ENCODE measurements at places on chromosomes 5 and 9. TPM values are rescaled to one million over a fixed set of nuclear protein-coding genes. Genes with fewer than 3 reads are reported as not detected.
A peak's percentile ranks its signal among the peaks of the same experiment; 100 is the strongest.

ADRA1B gene
- 6.0 TPM for total RNA-seq

DNA sequence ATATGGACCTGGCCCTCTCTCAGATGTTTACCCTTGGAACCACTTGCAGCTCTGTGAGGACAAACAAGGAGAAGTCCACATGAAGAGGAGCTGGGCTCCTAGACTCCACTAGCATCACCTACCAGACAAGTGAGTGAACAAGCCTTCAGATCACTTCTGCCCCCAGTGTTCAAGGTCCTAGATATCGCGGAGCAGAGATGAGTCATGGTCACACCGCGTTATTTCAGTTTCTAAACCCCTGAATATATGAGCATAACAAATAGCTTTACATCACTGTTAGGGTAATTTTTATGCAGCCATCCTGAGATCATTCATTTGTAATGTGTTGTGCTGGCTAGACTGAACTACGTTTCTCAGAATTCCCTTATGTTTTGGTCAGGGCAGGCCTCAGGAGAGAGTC, 77.0 kb upstream of the DAP start:
- no peak for DNase-seq

- DNase-seq: no peak
Observed at GRCh38 chr5:68274847-68275651, 59.5 kb downstream of the PIK3R1 start.

DNA sequence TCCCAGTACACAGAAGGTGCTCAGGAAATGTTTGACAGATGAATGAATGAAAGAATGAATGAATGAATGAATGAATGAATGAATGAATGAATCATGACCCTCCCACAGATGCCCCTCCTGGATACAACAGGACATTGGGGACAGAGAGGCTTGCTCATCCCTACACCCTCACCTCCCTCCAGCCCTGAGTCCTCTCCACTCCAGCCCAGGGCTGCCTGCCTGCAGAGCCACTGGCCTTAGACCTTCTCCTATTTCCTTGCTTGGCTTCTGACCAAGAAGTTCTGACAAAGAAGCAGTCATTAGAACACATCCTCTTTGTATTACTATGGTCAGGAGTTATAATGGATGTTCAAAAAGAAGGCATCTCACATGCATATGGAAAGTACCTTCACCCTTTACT, 240.7 kb upstream of the DAPK1 start:
- no peak for DNase-seq

DNA sequence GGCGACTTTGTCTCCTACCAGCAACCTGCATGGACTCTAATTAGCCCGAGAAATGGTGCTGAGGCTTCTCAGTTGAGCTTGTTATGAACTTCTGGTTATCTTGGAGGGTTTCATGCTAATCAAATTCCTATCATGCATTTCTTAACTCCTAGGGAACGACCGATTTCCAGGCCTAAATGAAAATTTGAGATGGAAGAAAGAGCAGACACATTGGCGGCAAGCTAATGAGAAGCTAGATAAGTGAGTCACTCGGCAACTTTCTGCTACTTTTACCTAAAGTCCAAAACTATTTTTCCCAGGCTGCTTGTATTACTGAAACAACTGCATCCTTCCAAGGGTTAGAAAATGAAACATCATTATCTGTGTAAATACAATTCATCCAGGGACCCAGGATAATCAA, 207.2 kb downstream of the DOCK8 start:
- no peak for DNase-seq

DNA sequence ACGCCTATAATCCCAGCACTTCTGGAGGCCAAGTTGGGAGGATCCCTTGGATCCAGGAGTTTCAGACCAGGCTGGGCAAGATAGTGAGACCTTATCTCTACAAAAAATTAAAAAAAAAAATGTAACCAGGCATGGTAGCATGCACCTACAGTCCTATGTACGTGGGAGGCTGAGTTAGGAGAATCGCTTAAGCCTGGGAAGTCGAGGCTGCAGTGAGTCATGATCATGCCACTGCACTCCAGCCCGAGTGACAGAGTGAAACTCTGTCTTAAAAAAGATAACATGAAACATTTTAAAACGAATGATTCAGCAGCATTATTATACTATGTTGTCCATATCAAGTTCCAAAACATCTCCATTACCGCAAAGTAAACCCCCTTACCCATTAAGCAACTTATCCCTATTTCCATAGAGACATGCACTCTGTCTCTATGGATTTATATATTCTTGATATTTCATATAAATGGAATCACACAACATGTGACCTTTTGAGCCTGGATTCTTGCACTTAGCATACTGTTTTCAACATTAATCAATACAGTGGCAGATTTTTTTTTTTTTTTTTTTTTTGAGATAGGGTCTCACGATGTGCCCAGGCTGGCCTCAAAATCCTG, 56.9 kb upstream of the MTMR12 start:
- DNase-seq: no peak

- DNase-seq: no peak
Observed at GRCh38 chr5:75659791-75660450, 48.7 kb downstream of the ANKDD1B start.

- no peak for DNase-seq
Observed at GRCh38 chr9:84481231-84481630, 140.7 kb upstream of the SLC28A3 start.

DNA sequence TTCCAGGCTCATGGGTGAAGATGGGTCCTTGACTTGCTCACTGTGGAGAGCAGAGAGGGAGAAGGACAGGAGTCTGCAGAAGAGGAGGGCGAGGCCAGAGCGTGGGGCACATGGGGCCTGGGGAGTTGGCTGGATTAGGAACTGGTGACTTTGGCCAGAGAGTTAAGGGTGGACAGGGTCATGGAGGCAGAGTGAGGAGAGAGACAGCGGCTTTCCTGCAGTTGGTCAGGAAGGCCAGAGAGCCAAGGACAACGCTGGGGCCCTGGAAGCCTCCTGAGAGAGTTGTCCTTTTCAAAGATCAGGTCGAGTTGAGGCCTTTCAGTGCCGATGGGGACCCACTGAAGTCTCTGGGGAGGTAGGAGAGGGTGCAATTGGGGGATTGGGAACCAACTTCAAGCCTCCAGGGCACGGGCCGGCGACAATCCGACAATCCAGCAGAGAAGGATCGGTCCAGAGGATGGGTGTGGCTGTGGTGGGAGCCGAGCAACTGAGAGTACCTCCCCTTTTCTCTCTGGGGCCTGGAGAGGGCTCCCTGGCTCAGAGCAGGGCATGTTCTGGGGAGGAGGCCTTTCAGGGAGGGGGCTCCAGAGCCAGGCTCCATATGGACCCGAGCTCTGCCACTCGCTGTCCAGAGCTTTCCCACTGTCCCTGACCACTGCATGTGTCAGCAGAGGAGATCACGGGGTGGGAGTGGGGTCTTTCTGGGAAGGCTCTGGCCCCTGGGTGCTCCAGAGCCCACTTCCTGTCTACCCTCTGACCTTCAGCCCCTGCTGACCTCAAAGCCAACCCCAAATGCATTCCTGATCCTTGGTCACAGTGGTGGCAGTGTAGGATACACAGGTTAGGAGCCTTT, 7.5 kb upstream of the PHYHD1 start:
- DNase-seq: peak; percentile 67

- no peak for DNase-seq
Observed at GRCh38 chr9:89427621-89428221, 70.2 kb downstream of the SEMA4D start.

- no peak for DNase-seq
Observed at GRCh38 chr5:77486344-77486962, 5.7 kb downstream of the WDR41 start.

All from PC-9 (cell line).